ENCODE measurements at places on chromosomes 4 and X.

DNA sequence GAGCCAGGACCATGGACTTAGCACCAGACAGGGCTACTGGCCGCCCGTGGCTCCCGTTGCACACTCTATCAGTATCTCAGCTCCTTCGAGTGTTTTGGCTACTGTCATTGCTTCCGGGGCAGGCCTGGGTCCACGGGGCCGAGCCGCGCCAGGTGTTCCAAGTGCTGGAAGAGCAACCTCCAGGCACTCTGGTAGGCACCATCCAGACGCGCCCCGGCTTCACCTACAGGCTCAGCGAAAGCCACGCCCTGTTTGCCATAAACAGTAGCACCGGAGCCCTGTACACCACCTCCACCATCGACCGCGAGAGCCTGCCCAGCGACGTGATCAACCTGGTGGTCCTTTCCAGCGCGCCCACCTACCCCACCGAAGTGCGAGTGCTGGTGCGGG is 1.6 kb downstream of the FAT4 start:
- DNase-seq, result no peak

- no peak for DNase-seq
Observed at GRCh38 chrX:119647552-119648420, 41.6 kb upstream of the NKRF start.

GRCh38 chr4:16227462-16227868 is 1.2 kb upstream of the TAPT1 start:
- DNase-seq, result no peak

DNA sequence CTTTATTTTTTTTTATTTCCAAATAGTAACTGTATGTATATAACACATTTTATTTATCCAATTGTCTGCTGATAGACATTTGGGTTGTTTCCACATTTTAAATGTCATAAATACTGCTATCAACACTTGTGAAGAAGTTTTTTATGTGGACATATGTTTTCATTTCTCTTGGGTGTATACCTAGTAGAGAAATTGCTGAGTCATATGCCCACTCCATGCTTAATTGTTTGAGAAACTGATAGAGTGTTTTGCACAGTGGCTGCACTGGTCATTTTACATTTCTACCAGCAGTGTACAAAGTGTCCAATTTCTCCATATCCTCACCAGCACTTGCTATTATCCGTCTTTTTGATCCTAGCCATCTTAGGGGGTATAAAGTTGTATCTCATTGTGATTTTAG is 567.8 kb downstream of the GBA3 start:
- DNase-seq, result no peak

DNA sequence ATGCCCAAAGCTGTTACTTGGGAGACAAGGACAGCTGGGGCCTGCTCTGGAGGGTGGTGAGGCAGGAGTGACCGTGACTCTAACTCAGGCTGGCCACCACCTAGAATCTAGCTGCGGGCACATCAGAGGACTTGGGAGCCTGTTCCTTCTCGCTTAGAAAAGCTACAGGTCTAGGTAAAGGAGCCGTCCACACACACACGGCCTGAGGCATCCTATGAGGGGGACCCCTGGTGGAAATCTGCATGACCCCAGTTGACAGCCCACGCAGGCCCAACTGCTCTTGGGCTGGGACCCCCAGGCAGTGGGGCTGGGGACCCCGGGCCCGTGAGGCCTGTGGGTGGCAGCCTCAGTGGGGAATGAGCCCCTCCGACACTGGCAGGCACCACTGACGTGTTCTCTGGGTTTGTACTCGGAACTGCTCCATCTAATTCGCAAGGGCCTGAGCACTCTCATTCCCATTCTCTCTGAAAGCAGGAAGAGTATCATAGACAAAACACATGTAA is 75.6 kb downstream of the ACOX3 start:
- DNase-seq, result no peak

DNA sequence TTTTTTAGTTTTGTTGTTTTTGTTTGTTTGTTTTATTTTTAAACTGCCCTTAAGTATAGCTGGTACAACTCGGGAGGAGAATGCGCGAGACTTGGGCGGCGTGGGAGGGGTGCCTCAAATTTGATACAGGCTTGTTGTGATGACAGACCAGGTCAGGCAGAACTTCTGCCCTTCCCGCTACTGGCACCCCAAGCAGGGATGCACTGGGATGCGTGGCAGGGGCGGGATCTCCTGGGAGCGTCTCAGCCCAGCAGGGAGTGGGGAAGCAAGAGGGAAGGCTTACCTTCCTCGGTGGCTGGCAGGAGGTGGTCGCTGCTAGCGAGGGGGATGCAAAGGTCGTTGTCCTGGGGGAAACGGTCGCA is 851 bp downstream of the SFRP2 start:
- no peak for DNase-seq

- DNase-seq, result no peak
Observed at GRCh38 chr4:157012296-157012695, 40.7 kb upstream of the PDGFC start.

- DNase-seq, result no peak
Observed at GRCh38 chr4:89287945-89288344, 19.7 kb downstream of the GPRIN3 start.

- no peak for DNase-seq
Observed at GRCh38 chr4:107616838-107617389, 103.1 kb downstream of the PAPSS1 start.

DNA sequence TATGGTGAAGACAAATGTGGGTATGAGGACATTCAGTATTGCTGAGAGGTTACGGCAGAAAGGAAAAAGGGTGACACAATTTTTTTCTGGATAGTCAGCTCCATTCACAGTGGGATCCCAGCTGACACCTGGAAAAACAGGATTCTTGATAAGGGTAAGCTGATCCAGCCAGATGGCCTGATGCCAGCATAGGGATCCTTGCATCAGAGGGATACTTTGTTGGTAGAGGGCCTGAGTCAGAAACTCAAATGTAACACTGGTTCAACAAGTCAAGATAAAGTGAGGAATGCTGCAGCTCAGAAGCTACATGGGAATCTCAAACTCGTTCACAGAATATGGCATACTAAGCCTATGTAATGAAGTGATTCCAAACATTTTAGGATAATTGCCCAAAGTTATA is 726.7 kb downstream of the C4orf33 start:
- DNase-seq, result no peak

GRCh38 chrX:115897956-115898355 is 272.6 kb upstream of the AGTR2 start:
- no peak for DNase-seq

- DNase-seq, result no peak
Observed at GRCh38 chr4:161929956-161930355, 233.8 kb downstream of the FSTL5 start.

DNA sequence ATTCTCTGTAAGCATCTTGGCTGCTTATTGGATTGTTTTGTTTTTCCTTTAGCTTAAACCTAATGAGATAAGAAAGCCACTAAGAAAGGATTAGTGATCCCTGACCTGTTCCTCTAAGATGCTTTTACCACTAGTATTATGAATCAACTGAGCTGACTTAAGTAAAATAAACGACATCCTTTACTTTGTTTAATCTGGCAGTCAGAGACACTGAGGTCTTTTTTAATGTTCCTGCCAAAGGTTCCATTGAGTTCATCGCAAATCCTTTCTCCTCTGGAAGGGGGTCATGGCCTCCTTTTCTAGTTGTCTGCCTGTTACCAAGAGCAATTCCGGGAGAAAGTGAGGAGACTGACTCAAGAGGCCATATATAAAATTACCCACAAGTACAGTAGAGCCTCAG is 1038.3 kb upstream of the SLIT2 start:
- DNase-seq, result no peak

DNA sequence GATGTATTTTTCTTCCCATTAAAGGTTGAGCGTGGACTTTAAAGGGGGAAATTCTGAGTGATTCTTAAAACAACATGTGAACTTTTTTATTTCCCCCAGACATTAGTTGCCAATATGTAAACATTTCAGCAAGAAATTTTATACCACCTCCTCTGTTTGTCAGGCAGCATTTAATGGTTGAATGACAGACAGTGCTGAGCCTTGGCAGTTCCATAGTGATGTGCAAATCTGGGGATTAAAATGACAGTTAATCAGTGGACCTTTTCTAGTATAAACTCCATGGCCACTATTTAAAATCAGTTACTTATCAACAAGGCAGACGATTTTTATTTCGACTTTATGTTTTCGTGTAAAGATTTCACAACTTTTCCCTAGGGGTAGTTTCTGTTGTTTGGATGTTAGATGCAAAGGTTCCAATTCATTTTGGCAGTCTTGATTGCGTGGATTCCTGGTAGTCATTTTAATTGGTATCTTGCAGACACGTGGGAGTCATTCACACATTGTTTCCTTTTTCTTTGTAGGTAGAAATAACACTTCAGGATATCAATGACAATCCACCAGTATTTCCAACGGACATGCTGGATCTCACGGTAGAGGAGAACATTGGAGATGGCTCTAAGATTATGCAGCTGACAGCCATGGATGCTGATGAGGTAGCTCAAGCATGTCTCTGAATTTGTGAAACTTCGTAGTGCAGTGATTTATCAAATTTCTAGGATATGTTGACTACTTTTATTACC is 83.7 kb downstream of the FAT4 start:
- no peak for DNase-seq

DNA sequence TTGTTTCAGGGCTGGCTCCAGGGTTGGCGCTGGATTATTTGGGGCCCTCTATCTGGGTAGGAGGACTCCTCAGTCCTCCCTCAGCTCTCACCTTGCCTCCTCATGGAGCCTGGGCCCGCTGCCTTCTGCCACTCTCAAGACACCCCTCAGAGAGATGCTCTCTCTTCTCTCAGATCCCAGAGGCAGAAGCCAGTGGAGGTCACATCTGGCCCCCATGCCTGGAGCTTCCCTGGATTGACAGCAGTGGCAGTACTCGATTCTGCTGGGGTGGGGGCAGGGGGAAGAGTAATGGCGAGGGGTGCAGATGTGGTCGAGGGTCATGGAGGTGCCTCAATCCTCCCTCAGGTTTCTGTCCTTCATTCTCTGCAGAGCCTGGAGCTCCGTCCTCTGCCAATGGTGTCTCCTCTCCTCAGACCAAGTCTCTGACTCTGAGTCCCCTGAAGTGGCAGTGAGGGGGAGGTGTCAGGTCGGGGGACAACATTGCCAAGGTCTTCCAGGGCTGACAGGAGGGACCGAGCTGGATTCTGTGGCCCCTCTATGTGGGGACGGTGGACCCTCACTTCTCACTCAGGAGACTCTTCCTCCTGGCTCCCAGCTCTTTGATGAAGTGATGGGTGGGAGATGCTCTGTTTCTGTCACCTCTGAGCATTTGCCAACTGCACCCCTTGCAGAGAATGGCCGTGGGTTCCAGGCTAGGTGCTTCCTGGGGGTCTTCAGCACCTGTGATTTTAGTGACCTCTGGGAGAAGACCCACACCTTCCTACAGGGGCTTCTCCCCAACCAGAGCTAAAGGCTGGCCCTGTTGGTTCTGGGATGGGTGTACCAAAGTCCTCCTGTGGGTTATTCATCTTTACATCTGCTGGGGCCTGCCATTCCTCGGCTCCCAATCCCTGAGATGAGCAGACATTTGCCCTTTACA is 10.9 kb upstream of the HSFX1 start:
- no peak for DNase-seq

Measured in stimulated activated CD8-positive, alpha-beta memory T cell treated with anti-CD3 and anti-CD28 coated beads, Interleukin-7, amount 100 ng/mL, for 1 hour (primary cell).